ENCODE measurements at places on chromosomes 12 and 14.

- peak; percentile 35 for DNase-seq
Observed at GRCh38 chr12:68158432-68158831, 1.1 kb downstream of the IFNG start.

- no peak for DNase-seq
Observed at GRCh38 chr14:31543969-31544799, 17.0 kb upstream of the NUBPL start.

DNA sequence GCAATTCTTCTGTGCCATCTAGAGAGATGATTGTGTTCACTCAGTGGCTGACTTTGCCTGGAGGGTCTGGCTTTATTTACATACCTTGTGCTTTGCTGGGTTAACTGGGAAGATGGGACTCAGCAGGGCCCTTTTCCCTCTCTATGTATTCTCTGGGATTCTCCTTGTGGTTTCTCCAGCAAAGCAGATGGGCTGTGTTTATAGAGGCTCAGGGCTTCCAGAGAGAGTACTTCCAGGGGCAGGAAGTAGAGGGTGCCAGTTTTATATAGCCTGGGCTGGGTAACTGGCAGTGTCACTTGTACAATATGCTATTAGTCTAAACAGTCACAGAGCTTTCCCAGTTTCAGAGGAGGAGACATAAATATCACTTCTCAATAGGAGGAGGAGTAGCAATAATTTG, 509.9 kb downstream of the DIO2 start:
- DNase-seq = no peak

DNA sequence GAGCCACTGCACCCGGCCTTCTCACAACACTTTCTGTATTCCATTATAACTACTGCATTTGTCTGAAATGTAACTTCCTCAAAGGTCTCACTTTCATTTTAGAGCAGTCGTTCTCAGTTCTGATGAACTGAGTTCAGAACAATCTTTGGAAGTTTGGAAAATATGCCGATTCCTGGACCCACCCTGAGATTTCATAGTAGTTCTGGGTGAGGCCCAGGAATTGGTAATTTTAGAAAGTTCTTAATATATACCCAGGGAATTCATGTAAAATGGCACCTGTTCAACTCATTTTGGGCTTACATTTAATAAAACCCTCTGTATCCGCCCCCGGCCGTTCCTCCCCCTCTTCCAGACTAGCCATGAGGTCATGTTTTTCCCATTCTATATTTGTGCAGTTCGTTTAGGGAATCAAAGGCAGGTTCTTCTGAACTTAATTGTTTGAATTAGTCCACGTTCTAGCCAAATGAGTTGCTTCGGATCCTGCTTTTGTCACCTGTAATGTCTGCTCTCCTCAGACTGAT, 5.9 kb downstream of the GSG1 start:
- no peak for DNase-seq

DNA sequence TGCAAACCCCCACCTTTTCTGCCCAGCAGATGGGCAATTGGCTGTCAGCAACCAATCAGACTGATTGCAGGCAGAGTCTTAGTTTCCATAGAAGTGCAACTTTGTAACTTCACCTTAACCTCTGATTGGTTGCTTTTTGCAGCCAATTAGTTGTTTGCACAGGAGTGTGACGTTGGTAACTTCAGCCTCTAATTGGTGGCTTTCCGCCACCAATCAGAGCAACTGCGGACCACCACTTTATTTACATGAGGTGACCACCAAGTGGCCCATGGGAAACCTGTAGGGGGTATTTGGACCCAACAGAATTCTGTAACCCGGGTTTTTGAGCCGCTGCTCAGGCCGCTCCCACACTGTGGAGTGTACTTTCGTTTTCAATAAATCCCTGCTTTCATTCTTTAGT, 32.3 kb downstream of the CDKN1B start:
- DNase-seq = no peak

GRCh38 chr14:30607156-30607780, 14.9 kb upstream of the SCFD1 start:
- no peak for DNase-seq

- no peak for DNase-seq
Observed at GRCh38 chr12:17954788-17955187, 135.2 kb downstream of the RERGL start.

GRCh38 chr12:1355396-1355795, 239.0 kb downstream of the FBXL14 start:
- DNase-seq = no peak

DNA sequence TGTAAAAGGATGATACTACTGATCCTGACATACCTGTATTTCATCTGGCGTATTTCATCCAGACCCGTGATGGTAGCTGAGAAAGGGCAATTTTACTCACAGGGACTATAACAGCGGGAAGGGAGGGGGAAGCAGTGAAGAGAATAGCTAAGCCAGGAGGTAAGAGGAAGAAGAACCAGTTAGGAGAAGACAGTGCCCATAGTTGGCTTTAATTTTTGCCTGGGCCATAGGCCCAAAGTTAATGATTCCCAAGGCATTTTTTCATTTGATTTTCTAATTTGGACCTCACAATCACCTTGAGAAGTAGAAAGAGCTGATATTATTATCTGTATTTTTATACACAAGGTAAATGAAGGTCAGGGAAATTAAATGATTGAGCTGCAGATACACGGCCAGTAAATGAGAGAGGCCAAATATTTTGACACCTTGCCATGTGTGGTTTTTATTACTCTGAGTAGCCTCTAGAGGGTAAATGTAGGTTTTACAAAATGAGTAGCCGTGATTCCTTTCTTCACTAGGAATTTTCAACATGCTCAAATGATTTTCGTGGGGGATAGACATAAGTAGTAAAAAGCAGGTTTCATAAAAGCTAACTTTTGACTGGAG, 382.2 kb downstream of the FUT8 start:
- no peak for DNase-seq

DNA sequence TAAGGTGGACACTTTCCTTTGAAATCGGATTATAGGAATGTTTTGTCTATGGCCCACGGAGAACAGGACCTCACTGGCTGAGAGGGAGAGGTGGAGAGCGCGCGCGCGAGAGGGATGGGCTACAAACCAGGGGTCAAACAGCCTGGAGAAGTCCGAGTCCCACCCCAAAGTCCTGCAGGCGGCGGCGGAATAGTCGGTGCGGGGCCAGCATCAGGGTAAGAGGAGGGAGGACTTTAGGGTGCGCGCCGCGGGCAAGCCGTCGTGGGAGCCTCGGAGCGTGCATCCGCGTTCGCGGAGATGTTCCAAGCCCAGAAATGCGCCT, 3.3 kb upstream of the HOXC8 start:
- DNase-seq = no peak

GRCh38 chr14:100484531-100485267, 102.5 kb downstream of the BEGAIN start:
- no peak for DNase-seq

GRCh38 chr12:2336409-2336829, 283.6 kb downstream of the CACNA1C start:
- peak; percentile 95 for DNase-seq

- no peak for DNase-seq
Observed at GRCh38 chr12:1510056-1510812, 84.1 kb downstream of the FBXL14 start.

- DNase-seq = peak; percentile 66
Observed at GRCh38 chr14:74882103-74882920, 596 bp downstream of the DLST start.
